COR-L47 (cell line): ENCODE measurements at places on chromosomes 12 and 14.

GRCh38 chr12:92257261-92257660 lies 111.6 kb upstream of the BTG1 start:
- DNase-seq = no peak

DNA sequence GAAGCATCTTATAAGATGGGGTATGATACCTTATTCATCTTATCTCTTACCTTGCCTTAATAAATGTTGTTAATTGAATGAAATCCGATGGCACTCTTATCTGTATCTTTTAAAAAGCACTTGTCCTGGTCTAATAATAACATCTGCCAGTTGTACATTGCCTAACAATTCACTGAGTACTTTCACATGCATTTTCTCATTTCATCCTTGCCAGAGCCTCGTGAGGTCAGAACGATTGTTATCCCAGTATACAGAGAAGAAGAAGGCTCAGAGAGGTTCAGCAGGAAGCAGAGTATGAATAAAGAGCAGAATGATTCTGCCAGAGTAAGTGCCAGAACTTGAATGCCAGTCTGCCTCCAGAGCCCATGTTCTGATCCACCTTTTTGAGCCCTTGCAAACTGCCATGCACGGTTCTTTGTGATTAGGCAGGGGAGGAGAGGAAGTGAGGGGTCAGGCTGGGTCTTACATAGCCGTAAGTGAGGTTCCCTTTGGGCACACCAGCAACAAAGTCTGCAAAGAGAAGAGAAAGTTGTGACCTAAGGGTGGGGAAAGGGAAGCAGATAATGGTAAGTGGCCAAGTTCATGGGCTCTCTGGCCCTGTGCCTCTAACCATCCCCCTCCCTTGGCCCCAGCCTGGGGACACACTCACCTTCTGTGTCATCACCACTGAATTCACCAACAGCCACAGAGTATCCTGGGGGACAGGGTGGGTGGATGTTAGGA lies 11.7 kb downstream of the ITGA5 start:
- DNase-seq = no peak

- DNase-seq = no peak
Observed at GRCh38 chr14:49905989-49906388, 13.1 kb downstream of the ARF6 start.

DNA sequence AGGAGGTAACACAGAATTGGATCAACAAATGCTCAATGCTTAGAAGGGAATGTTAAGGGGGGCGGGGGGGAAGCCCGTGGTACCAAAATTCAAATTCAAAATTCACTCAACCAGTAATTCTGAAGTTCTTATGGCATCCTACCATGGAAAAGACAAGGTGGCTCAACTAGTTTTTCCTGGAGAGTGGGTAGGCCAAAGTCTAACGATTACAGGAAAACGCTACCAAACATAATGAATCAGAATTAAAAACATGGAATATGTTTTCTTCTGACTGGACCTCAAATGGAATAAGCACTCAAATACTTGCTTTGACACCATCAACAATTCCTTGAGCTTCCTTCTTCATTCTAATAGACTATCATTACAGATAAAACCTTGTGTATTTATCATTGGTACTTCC lies 2.3 kb downstream of the NACA start:
- no peak for DNase-seq

DNA sequence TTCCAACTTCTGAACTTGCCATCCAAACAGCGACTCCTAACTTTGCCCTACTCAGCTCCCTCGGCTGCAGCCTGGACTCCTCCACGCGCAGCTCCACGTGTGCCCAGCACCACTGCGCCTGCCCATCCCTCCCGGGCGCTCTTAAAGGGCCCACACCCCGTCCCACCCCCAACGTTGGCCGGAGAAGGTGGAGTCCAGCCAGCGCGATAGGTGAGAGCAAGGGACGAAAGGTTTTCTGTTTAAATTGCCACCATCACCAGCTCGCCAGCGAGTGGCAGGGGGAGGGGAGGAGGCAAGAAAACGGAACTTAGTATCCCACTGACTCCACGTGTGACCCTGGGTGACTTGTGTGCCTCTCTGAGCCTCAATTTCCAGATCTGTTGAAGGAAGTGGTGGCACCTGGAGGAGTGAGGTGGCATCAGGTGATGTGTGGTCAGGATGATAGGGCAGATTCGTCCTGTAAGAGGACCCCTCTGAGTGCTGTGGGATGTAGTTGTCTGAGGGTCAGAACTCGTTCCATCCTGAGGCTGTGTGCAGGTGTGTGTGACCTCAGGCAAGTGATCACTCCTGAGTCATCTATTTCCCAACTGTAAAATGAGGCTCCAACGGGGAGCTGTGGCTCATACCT lies 59.7 kb downstream of the TRPV4 start:
- no peak for DNase-seq

DNA sequence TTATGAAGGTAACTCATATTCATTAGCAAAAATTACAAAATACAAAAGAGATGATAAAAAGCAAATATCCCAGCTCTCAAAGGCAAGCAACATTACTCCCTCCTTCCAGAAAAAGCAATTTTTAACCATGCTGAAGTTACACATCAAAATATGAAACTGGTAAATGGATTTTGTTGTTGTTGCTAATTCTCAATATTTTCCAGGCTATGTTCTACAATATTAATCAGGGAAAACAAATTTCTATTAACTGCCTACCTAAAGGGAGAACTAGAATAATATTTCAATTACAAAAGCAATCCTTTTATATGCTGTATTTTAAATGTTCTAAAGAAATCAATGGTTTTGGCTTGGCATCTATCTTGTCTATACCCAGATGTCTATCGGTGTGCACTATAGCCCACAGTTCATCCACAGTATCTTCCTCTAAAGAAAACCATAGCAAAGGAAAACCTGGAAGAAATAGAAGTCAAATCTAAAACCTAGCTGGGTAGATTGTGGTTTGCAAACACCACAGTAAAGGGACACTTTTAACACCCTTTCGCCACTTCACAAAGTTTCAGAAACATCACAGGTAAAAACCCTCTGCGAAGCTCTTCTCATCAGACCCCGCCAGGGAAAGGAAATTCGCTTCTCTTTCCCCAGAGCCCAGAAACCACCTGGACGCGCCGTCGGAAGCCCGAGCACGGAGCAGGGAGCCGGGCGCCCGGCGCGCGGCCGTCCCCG lies 32.0 kb downstream of the TC2N start:
- no peak for DNase-seq

DNA sequence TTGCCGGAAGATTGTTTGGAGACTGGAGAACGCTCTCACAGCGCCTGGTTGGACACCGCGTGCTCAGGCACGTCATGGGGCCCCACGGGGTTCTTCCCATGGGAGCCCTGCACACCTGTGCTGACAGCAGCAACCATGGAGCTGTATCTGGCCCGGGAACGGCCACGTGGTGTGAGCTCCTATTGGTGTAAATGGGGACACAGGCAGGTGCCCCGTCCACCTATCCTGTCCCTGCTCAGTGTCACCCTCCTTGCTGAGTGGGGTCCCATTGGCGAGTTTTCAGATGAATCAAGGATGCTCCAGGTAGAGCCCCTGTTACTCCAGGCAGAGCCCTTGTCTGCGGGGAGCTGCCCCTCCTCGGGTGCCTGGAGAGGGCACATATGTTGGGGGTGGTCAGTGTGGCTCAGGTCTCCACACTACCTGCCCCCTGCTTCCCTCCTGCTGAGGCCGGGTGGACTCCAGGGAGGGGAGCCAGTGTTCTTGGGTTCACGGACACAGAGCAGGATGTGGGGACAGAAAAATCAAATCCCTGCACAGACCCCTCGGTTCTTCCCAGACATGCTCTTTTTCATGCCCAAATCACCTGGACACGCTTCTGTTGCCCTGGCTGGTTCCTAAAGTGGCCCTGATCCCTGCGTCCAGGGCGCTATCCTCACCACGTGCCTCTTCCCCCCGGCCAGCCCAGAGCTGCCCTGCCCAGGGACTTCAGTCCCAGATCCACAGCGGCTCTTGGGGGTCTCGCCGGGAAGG lies 250.1 kb downstream of the ADGRD1 start:
- no peak for DNase-seq

- DNase-seq = no peak
Observed at GRCh38 chr12:25771476-25771875, 187.0 kb upstream of the RASSF8 start.

- no peak for DNase-seq
Observed at GRCh38 chr14:100979079-100979478, 75.6 kb upstream of the RTL1 start.
